ENCODE measurements at places on chromosomes 6 and 20.
A peak's percentile ranks its signal among the peaks of the same experiment; 100 is the strongest.

DNA sequence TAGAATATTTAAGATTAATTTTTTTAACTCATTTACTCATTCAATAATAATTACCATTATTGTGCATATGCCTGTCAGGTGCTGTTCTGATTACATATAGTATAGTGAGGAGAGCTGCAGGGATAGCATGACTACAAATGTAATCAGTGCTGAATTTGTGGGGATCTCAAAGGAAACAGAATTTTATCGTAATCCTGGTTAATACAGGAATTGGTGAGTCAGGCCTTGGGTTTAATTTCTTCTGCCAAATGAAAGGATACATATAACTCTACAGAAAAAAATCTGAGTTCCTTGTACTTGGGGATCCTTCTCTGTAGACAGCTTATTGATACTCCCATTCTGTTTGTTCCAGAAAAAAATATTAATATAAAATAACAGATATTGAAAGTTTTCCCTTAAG, 297.2 kb downstream of the GJA1 start:
- no peak for DNase-seq

- no peak for DNase-seq
Measured at GRCh38 chr20:50762435-50763220, 31.2 kb downstream of the PARD6B start.

GRCh38 chr6:104409913-104410312, 449.8 kb downstream of the HACE1 start:
- DNase-seq = no peak

GRCh38 chr6:80744213-80744612, 637.7 kb downstream of the BCKDHB start:
- no peak for DNase-seq

- DNase-seq = no peak
Measured at GRCh38 chr6:32082935-32083334, 26.2 kb downstream of the TNXB start.

GRCh38 chr20:53664121-53664520, 70.5 kb upstream of the ZNF217 start:
- DNase-seq = no peak

DNA sequence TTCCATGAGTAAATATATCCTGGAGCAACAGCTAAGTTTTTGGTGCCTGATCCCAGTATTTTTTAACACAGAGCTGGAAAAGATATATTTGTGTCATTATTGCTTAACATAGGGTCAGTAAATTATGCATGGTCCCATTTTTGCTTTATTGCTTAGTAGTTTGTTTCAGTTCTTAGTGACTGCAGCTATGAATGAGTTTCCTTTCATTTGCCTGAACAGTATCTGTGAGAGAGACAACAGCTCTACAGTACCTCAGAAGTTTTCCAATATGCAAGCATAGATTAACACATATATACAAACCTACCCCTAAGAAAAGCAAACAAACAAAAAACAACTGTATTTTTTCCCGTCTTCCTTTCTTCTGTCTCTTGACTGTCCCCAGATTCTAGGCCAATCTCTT, 160.3 kb downstream of the MEI4 start:
- DNase-seq = no peak

GRCh38 chr6:54578261-54578660, 268.3 kb upstream of the FAM83B start:
- DNase-seq = no peak

- DNase-seq = no peak
Measured at GRCh38 chr6:37488476-37488875, 11.2 kb downstream of the CCDC167 start.

- DNase-seq = no peak
Measured at GRCh38 chr20:3995067-3995748, 20.1 kb downstream of the RNF24 start.

- DNase-seq = peak; percentile 51
Measured at GRCh38 chr6:28789553-28790083, 134.2 kb downstream of the TRIM27 start.

DNA sequence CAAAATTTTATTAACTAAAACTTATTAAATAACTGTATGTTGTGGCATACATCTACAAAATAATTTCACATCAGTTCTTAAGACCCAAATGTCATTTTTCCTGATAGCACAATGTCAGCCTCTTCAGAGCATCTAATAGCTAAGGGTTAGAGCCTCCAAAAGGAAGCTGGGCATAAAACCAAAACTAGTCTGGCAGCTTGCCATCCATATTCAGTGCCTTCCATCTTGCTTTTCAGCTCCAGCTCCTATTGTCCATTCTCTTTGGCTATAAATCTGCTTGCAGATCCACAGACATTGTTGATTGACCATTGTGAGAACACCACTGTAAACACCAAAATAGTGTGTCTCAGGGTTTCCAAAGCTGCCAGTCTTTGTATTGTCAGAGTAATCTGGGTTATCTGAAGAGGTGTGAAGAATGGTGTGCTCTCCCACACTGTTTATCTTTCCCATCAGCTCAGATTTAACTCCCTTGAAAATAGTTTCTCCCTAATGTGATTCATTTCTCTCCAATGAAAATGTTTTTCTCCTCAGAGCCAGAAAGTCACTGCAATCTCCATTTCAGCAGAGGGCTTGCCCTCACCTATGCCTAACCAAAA, 154.8 kb upstream of the KCNQ5 start:
- DNase-seq = no peak

DNA sequence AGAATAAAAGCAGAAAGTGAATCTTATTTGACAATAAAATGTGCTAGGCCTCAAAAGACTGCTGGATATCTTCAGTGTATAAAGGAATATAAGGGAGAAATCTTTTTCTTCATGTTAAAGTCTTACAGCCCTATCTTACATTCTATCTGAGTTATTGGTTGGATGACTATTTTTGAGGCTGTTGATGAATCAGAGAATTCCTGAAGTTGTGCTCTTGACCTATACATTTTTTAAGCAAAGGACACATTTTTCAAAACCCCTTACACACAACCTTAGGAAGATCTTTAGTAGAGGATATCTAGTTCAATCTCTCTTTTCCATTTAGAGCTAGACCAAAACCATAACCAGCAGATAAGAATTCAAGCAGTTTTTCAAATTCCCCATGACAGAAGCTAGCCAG, 10.9 kb upstream of the CGA start:
- no peak for DNase-seq

DNA sequence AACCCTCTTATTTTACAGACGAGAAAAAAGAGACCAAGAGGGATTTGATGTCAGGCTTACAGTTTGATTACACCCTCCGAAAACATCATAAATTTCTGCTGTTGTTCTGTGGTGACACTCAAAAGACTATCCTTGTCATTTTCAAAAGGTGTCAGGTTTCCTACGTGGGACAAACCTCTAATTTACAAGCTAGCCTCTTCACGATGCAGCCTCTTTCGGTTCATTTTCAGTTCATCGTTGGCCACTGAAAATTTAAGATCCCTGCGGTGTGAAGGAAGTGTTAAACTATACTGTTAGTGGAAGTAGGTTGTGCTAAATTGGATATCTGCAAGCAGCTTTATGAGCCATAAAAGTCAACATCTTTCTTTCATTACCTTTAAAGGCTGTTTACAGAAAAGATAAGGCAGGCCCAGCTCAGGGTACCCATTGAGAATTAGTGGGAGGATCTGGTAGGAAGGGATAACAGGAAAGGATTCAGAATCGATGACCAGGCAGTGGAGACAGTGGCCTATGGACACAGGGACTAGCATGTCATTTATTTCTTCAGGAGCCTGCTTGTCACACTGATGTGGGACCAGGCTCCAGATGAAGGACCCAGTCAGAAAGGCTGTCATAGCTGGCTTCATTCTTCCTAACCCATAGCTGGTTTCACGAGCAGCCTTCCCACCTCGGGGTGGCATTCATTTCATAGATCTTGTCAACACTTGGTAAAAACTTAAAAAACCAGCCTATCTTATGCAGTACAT, 329.1 kb upstream of the SOX4 start:
- no peak for DNase-seq

DNA sequence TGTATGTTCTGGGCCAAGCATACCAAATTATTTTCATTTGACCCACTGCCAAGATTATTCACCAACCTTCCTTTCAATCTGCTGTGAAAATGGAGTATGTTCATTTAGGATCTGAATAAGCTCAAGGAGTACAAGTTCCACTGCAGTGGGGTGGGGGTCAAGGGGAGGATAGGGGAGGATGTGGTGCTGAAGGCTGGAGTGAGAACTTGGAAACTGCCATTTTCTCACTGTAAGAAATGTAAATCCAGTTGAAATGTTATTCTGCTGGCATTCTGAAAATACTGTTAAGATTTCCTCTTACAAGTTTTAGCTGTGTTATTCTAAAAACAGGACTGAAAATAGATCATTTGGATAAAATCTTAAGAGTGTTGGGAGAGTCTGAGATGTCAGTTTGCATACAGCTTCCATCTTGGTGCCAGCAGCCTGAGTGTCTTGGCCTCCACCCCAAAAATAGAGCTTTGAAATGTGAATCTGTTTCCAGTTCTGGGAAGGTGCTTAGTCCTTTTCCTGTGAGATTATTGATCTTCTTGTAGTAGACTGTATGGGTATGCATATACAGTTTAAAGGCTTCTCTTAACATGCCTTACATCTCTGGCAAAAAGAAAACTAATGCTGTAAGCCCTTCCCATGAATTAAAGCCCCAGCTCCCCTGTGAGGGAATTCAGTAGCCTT, 84.3 kb downstream of the CTNNBL1 start:
- DNase-seq = no peak

GRCh38 chr6:156087487-156087886, 631.8 kb upstream of the NOX3 start:
- no peak for DNase-seq

DNA sequence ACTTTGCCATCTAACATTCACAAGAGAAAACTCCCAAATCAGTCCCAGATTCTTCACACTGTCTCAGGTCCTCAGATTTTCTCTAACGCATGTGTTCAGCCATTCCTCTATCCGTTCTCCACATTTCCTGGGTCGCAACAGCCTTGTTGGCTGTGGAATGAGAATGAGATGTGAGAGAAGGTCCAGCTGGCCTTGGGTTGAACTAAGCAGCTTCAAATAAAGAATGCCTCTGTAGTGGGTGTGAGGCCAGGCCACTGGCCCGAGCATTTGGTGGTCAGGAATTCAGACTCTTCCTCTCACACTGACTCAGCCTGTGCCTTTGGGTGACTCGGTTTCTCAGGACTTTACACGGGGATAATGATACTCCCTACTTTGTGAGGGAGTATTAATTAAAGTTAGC, 73.8 kb upstream of the CCN6 start:
- no peak for DNase-seq

DNA sequence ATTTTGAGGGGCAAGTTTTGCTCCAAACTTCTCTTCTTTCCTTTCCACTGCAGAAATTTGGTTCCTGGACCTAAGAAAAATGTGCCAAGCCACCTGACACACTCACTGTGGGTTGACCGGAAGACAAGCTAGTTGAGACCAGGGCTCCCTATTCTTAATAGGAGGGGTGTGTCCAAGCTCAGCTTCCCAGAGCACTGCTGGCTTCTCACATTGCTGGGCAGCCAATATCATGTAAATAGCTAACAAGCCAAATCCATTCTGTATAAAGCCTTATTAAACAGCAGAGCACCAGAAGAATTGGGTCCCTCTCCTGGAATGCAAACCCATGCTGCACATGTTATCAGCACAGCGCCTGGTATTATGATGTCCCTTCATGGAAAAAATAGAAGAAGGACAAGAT, 17.0 kb upstream of the SAMD3 start:
- no peak for DNase-seq

DNA sequence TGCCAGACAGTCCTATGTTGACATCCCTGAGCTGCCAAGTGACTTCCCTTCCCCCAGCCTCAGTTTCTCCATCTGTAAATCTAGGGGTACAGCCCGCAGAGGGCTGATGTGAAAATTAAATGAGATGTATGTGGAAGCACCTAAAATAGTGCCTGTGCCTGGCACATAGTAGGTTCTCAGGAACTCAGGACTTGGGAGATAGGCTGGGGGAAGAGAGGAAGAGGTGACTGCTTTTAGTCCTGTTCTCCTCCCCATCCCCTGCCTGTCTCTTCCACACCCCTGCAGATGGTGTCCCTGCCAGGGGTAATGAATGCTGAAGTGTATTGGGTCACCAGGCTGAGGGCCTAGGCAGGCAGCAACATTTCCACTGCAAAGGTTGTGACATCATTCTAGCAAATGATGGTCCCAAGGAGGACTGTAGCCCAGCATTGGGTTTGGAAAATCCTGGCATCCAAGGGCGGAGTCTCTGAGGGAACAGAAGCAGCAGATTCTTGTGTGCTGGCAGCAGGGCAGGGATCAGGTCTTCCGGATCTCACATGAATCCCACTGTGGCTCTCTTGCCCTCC, 1.8 kb downstream of the SNPH start:
- no peak for DNase-seq

GRCh38 chr6:38678178-38678760, 24.7 kb downstream of the GLO1 start:
- no peak for DNase-seq

DNA sequence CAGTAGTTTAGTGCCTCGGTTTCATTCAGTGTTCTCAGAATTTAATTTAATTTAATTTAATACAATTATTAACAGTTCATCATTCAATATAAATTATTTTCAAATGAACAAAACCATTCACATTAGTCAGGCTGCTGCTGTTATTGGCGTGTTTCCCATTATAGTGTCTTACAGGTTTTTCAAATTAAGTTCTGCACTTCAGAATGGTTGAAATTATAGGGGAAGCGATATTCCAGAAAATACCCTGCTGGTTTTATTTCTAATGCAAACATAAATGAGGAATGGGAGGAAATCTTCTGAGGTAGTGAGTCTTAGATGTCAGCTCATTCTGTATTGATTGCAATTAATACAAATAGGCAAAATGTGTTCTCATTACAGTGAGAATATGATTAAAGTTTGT, 37.6 kb downstream of the OPN5 start:
- no peak for DNase-seq

DNA sequence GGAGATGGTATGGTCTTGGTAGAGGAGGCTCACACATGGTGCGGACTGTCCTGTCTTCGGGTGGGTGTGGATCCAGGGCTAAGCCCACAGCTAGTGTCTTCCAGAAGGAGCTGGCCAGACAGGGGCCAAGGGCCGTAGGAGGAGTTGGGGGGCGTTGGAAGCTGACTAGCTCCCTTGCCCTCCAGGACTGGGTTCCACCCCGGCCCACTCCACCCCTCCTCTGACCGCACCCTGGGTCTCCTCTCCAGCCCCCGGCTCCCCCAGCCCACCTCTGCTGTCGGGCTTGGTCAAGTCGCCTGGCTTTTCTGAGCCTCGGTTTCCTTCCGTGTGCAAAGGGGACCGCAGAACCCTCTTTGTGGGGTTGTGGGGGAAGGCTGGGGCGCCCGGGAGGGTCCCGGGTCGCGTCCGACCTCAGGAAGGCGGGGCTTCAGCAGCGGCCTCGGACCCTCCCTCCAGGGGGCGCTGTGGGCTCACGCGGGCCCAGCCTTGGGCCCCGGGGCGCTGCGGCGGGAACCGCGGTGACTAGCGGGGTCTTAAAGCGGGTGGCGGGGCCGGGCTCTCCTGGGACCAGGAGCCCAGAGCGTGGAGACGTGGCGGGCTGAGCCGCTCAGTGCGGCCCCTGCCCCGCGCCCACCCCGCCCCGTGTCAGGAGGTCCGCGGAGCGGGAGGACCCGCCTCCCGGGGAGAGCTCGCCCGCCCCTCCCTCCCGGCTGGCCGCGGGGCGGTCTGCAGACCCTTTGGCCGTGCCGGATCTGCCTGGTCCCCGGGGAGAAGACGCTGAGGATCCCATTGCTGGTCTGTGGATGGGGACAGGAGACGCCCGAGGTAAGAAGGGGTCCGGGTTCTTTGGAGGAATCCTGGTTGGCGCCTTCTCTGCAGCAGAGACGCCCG, 5.4 kb downstream of the NPBWR2 start:
- DNase-seq = no peak

GRCh38 chr20:4444404-4444803, 277.3 kb upstream of the PRND start:
- no peak for DNase-seq

GRCh38 chr6:35181308-35181932, 32.3 kb upstream of the SCUBE3 start:
- no peak for DNase-seq
